ENCODE measurements at places on chromosomes 12 and 14.

DNA sequence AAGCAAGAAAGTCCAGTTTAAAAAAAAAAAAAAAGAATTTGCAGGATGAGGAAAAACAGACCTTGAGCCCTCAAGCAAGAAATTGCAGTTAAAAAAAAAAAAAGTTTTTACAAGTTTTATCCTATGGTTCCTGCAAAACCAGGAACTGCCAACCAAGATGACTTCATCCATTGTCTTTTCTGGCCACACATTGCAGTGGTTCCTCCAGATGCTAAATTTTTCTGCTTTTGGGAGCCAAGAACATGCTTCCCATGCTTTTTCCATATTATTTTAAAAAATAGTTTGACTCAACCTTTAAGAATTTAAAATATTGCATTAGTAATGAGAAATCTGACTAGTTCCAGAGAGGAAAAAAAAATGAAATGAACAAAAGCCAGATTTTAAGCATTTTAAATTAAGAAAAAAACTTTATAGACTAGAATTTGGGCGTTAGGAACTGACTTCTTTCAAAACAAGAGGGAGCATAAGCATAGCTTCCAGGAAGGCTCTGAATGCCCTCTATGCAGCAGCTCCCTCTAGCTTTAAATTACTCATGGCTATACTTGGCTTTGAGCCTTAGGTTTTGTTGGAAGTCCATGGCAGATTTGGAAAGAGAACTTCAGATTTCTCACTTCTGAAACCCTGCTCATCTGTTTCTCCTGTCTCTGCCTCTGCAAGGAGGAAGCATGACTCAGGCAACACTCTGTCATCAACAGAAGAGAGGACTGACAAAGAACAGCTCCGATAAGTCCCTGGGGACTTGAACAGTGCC is 124.5 kb downstream of the GPR65 start:
- DNase-seq: no peak

DNA sequence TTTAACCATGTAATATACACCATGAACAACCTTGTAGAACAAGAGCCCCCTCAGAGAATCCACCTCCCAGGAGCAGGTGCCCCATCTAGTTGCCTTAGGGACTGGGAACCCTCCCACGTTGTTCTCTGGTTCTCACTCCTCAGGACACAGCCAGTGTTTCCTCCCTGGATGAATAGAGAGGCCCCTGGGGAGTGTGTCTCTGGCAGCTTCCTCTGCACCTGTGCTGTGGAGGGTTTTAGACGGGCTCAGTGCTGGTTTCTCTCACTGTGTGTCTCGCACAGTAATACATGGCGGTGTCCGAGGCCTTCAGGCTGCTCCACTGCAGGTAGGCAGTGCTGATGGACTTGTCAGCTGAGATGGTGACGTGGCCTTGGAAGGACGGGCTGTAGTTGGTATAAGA is 581.3 kb downstream of the TMEM121 start:
- no peak for DNase-seq

- DNase-seq: no peak
Measured at GRCh38 chr12:54142114-54142475, 46.7 kb downstream of the SMUG1 start.

DNA sequence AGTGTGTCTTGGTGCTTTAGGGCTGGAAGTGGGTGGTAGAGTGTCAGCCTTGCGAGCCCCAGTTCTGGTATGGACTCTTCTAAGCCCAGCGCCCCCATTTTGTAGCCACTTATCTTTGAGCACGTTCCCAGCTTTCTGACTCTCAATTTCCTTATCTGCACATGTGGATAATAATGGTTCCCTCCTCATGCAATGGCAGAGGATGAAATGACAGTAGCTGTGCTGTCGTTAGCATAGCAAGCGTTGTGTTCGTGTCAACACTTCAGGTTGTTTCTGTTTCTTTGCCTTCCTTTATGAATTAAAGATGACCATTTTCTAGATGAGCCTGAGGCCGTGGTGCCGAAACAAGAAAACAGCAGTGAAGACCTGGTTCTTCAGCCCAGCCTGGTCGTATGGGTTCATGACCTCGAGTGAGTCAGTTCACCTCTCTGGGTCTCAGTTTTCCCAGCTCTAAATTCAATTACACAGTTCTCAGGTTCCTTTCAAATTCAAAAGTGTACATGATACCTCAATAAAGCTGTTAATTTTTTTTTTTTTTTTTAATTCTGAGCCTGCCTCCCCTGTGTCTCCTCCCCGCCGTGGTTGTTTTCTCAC is 233.0 kb downstream of the SLC41A2 start:
- DNase-seq: no peak

DNA sequence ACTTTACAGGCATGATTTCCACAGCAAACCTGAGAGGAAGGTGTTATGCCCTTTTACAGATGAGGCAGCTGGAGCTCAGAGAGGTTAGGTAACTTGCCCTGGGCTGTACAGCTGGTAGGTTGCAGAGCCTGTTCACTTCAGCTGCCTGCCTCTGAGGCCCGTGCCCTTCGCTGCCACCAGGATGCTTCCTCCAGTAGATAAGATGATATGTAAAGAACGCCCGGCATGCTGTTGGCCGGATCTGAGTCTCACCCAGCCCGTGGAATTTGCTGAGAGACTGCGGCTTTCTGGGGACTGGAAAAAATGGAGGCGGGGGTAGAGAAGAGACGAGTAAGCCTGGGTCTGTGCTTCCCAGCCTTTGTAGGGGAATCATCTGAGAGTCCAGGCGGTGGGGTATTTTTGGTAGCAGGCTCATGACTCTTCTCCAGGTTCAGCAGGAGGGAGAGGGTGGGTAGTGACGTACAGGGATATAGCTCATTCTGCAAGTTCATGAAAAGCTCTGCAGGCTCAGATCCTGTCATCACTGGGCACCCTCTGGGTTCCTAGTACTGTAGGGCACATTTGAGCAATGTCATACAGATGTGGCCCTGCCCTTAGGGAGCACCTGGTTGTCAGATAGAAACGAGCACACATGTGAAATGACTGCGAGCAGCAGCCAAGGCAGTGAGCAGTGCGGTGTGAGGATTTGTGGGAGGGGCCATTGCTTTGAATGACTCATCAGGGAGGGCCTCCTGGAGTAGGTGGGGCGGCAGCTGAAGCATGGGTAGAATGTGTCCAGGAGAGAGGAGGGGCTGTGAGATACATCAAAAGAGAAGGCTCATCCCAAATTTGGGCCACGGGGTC is 159.4 kb downstream of the TSPAN9 start:
- DNase-seq: peak; percentile 71

All from right cardiac atrium (tissue), 5 donors.